Natural killer cell treated with Interleukin-12 subunit alpha and Interleukin-12 subunit beta and Interleukin-15 and Interleukin-18, amount 100 ng/mL, for 72 hours (primary cell): ENCODE measurements at places on chromosomes 4 and X. TPM values are rescaled to one million over a fixed set of nuclear protein-coding genes. Genes with fewer than 3 reads are reported as not detected.

- DNase-seq, result no peak
These were observed at the start of gene HTATSF1 for GRCh38 chrX:136497556-136498052. Gene HTATSF1 (plus strand): TSS chrX:136497592. CDS start chrX:136497685, 93 bp downstream.

DNA sequence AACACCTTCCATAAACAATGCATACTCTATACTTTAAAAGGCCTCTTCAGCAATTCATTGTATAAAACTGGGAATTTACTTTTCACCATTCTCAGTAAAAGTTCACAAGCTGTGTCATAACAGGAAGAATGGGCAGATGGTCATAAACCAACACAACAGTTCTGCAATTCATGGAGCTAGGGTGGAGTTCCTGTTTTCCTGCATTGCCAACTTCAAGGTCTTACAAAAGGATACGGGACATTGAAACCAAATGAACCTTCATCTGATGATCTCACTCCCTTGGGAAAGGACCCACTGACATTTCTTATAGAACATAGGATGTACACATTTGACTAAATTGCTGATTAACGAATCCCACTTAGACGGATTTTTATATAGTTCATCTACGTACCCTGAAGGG is 4.1 kb downstream of the KDR start:
- no peak for DNase-seq

DNA sequence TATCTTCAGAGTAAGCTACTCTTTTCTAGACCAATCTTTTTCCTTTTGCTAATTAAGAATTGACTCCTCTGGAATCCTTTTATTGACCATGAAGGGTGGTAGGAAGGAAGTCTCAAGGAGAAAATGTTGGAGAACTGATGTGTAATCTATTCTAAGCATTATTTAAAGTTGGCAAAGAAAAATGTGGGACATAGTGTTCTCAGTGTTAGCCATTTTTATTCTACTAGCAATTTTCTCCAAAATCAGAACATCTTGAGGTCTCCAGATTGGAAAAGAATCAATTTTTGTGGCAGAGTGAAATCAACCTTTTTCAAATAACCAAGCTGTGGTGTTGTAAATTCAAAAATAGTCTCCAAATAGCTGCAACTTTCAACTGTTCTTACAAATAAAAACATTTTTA is 18.4 kb upstream of the DMP1 start:
- DNase-seq, result no peak

DNA sequence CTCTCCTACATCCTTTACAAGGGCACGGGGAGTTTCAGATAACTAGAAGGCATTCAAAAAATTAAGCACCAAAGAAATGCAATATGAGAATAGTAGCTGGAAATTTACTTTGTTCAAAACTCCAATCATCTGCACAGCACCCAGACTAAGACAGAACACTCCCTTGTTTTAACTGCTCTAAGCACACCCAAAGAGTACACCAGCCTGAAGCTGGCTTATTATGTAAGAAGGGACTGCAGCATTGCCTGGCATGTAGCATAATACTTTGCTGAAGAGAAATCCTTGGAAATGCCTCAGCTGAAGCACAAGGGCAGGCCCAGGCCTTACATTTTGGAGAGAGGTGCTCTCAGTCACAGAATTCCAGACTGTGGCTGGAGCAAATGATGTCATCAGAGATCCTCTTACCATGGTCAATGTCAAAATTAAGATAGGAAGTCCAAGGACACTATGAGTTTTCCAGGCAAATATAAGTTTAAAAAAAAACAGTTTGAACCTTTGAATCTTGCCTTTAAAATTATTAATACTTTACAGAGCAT is 14.8 kb downstream of the ARHGEF6 start:
- no peak for DNase-seq

GRCh38 chr4:912548-913279 is 19.4 kb downstream of the GAK start:
- DNase-seq, result no peak

DNA sequence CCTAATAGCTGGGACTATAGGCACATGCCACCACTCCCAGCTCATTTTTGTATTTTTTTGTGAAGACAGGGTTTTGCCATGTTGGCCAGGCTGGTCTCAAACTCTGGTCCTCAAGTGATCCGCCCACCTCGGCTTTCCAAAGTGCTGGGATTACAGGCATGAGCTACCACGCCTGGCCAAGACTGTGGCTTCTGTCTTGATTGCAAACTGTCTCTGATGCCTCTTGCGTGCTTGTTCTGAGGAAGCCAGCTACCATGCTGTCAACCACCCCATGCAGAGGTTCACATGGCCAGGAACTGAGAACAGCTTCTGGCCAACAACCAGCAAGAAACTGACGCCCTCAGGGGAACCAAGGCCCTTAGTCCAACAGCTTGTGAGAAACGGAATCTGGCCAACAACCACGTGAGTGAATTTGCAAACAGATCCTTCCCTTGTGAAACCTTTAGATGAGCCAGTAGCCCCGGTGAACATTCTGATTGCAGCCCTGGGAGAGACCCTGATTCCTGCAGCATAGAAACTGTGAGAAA is 71.2 kb downstream of the SUPT20HL2 start:
- DNase-seq, result no peak

- no peak for DNase-seq
These were observed 161.1 kb downstream of the TRIML1 start for GRCh38 chr4:188300385-188300784.

- no peak for DNase-seq
These were observed 165.6 kb upstream of the S100G start for GRCh38 chrX:16484338-16484737.

GRCh38 chr4:1211891-1212545 is 36.9 kb downstream of the CTBP1 start:
- peak; percentile 48 for DNase-seq

The MAD2L1 gene
- 37.8 TPM for total RNA-seq

The KCTD8 gene
- not detected for total RNA-seq

The RIPPLY1 gene
- total RNA-seq, result not detected

The GPRASP2 gene
- total RNA-seq, result not detected

The VGLL1 gene
- total RNA-seq, result not detected
